ENCODE measurements at places on chromosomes 16 and 17. TPM values are rescaled to one million over a fixed set of nuclear protein-coding genes. Genes with fewer than 3 reads are reported as not detected.

DNA sequence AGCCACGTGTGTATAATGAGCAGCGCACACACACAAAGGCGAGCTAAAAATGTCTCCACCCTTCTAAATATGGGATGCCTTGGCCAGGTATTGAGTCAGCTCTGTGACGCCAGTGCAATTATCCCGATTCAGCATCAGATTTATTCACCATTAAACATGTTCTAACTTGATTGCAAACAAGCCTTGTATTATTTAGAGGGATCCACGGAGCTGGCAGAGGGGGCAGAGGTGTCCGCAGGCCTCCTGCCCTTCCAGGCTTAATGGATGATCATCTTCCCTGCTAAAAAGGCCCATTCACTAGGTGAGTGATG lies 591.7 kb downstream of the MAF start:
- no peak for DNase-seq
- H3K27me3 ChIP-seq, result no peaks in the 10 kb centered on the region
- no peak overlapping the region for H3K27ac ChIP-seq

GRCh38 chr16:70427786-70428177 lies 11.1 kb downstream of the ST3GAL2 start:
- H3K36me3 ChIP-seq, result no peaks in the 10 kb centered on the region
- H3K27ac ChIP-seq, result peak overlapping the region; percentile 61
- peaks cover 55% of the 10 kb centered on the region for H3K4me1 ChIP-seq
- no peaks in the 10 kb centered on the region for H3K27me3 ChIP-seq
- no peak overlapping the region for H3K4me3 ChIP-seq
- DNase-seq, result no peak

- H3K36me3 ChIP-seq, result no peaks in the 10 kb centered on the region
- peaks cover 23% of the 10 kb centered on the region for H3K27me3 ChIP-seq
- no peak overlapping the region for H3K27ac ChIP-seq
- no peak for DNase-seq
Measured at GRCh38 chr17:1996800-1997288, 28.3 kb downstream of the RTN4RL1 start.

The AGRP gene
- not detected for total RNA-seq

The STH gene
- total RNA-seq, result not detected

The GAST gene
- total RNA-seq, result not detected

The AANAT gene
- not detected for total RNA-seq

Data from activated CD4-positive, alpha-beta T cell treated with anti-CD3 and anti-CD28 coated beads for 36 hours (primary cell).